ENCODE measurements at places on chromosomes 2 and 18. TPM values are rescaled to one million over a fixed set of nuclear protein-coding genes. Genes with fewer than 3 reads are reported as not detected.

The NTSR2 gene
- not detected for total RNA-seq

The GPR17 gene
- total RNA-seq = not detected

The GALR1 gene
- not detected for total RNA-seq

The KANSL1L gene
- 14.0 TPM for total RNA-seq

The ASAP2 gene
- 121 TPM for total RNA-seq

The SLC66A2 gene
- 13.6 TPM for total RNA-seq

The PCGF1 gene
- 10.8 TPM for total RNA-seq

The FOXD4L1 gene
- not detected for total RNA-seq

All from thoracic aorta endothelial cell (primary cell).